ENCODE measurements at places on chromosomes 4 and X.

GRCh38 chr4:13840502-13841190, 213.1 kb upstream of the BOD1L1 start:
- DNase-seq, result peak; percentile 40

- no peak for DNase-seq
Observed at GRCh38 chr4:112702892-112703291, 65.9 kb downstream of the LARP7 start.

- DNase-seq, result no peak
Observed at GRCh38 chr4:7653510-7654369, 219.0 kb upstream of the PSAPL1 start.

- no peak for DNase-seq
Observed at GRCh38 chrX:9856588-9856987, 70.4 kb downstream of the SHROOM2 start.

GRCh38 chrX:68837119-68837518, 8.3 kb downstream of the EFNB1 start:
- no peak for DNase-seq

DNA sequence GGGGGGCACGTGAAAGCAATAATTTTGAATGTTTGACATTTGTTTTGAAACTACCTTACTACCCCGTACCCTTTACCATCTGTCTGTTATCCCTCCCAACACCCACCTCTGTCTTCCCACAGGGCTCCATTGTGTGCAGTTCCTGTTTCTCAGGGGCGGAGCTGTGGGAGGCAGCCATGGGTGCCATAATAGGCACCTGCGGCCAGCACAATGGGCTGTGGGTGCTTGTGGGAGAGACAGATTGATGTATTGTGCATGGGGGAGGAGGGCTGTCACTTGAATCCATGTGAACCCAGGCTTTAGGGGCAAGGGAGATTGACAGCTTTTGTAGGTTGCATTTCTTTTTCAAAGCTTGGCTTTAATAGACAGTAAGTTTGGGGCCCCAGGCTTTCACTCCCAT, 122.6 kb upstream of the CXorf66 start:
- DNase-seq, result no peak

DNA sequence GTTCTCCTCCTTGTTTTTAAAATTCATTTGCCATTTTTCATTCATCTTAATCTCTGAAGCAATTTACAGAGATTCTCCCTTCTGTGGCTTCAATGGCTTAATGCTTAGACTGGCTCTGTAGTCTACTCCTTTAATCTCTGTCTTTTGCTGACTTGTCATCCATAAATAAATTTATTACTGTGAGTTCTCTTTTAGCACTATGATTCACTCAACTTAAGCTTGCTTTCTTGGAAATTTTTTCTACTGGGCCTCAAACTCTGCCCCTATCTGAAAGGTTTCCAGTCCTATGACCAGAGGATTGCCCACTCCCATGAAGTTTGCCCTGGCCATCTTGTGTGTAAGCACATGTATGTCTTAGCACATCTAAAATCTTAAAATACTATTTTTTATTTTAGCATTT, 251.1 kb downstream of the DCLK2 start:
- DNase-seq, result no peak

GRCh38 chr4:86264241-86264640, 95.6 kb downstream of the MAPK10 start:
- no peak for DNase-seq

GRCh38 chr4:116702949-116703348, 382.4 kb downstream of the TRAM1L1 start:
- DNase-seq, result no peak

Data from right cardiac atrium (tissue), 5 donors.